ENCODE measurements at places on chromosomes 5 and 9.

DNA sequence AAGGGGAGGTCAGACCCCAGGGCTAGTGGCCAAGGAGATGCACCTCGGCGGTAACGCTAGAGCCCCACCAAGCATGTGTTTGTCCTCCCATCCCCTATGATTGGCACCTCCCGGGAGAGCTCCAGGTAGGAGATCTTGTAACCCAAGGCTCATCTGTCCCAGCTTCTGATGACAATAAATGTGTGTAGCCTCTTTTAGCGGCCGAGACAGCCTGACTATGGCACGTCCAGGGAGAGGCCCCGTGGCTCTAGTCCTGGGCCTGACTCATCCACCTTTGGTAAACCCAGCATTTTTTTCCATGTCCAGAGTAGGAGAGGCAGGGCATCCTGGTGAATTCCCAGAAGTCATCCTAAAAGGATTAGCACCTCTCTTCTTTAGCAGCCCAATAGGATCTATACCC, 39.2 kb downstream of the IRF1 start:
- DNase-seq, result no peak

DNA sequence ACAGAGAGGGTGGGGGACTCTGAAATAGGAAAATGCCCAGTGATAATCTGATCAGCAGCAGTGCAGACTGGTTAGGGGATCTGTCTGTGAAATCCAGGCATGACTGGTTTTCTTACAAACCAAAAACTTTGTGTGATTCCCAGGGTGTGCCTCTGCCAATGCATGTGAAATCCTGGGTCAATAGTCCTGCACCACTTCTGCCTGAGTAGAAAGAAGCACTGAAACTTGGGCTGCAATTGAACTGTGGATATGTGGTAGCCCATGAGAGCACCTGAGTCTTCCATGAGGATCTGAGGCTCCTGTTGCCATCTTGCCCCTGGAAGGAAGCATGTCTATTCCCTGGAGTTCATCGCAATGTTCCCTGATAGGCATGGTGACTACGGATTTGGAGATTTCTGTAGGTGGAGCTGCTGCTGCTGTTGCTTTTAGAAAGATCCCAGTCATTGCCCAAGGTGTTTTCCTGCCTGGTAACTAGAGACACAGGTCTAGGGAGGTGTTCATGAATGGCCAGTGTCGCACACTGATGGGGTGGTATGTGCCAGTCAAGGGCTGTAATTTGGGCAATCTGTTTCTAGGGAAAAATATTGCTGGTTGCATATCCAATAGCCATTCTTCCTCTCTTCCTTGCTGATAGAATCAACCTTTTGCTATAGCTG, 146.7 kb downstream of the CARTPT start:
- DNase-seq, result no peak

- DNase-seq, result no peak
Observed at GRCh38 chr5:74262544-74263207, 377.9 kb downstream of the ENC1 start.

- no peak for DNase-seq
Observed at GRCh38 chr5:56910210-56910965, 992 bp downstream of the SETD9 start.

DNA sequence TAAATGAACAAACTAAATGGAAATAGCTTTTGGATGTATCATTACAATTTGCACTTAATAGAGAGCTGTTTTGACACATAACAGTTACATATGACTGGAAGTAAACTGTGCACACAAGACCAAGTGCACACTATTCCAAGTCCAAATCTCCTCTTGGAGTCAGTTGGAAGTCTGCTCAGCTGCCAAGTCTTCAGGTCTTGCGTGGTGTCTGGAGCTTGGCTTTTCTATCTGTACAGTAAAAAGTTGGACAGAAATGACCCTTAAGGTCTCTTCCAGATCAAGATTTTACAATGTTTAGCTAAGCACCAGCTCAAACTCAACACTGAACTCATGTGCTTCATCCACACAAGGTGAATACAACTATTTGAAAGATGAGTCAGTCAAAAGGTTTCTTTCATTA, 456.9 kb downstream of the RASEF start:
- DNase-seq, result no peak

DNA sequence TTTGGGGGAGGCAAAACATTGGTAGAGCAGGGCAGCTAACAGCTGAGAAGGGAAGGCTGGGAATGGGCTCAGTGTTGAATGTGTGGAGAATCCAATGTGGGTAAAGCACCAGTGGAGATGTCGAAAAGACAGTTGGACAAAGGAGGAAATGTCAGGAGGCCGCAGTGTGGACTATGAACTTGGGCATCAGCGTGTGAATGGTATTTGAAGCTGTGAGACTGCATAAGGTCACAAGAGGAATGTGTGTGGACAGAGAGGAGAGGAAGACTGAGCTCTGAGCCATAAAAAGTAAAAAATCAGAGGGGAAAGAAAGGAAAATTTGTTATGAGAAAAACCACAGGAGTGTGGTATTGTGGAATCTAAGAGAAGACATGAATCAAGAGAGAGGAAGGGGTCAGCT, 99.4 kb upstream of the ADAMTS16 start:
- DNase-seq, result no peak

GRCh38 chr5:8633696-8634095, 764.7 kb downstream of the MTRR start:
- no peak for DNase-seq

DNA sequence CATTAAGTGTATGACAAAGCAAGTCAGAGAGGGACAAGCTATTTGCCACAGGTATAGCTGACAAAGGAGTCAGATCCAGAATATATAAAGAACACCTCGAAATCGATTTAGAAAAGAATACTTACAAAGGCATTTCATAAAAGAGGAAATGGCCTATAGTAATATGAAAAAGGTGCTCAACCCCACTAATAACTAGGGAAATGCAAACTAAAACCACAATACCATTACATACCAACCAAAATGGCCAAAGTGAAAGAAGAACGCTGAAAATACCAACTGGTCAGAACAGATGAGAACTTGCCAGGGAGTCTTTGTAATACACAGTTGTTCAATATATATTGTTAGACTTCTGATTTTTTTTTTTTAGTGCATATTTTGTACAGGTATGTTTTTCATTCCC, 152.9 kb downstream of the CDC42SE2 start:
- no peak for DNase-seq

- DNase-seq, result no peak
Observed at GRCh38 chr5:100616291-100616690, 81.1 kb downstream of the FAM174A start.

- no peak for DNase-seq
Observed at GRCh38 chr9:38683336-38683735, 36.6 kb downstream of the FAM240B start.

GRCh38 chr5:42507451-42508097, 84.3 kb downstream of the GHR start:
- DNase-seq, result no peak

- no peak for DNase-seq
Observed at GRCh38 chr5:88952996-88953643, 70.1 kb upstream of the MEF2C start.

GRCh38 chr9:113630386-113631136, 167.0 kb downstream of the RGS3 start:
- no peak for DNase-seq

DNA sequence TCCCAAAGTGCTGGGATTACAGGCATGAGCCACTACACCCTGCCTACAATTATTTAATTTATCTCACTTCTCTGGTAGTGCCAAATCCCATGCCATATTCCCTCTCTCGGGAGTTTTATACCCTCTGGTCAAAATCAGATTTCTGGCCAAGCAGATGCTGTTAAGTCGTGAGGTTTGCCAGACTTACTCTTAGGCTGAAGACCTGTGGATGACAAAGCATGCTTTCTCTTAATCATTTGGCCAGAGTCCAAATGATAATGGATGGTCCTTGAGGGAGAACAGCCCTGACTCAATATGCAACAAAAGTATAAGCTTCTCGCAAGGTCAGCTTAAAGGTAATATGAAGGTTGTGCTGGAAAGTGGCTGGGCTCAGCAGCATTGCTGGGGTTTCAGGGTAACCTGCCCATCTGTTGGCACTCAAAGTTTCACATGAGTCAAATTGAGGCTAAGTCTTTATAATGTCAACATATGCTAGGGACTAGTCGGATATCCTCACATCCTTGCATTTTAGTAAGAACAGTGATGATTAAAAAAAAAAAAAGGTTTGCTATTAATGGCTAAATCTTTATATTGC, 280.1 kb downstream of the KIF4B start:
- DNase-seq, result no peak

- no peak for DNase-seq
Observed at GRCh38 chr9:121393318-121393717, 23.3 kb upstream of the STOM start.

DNA sequence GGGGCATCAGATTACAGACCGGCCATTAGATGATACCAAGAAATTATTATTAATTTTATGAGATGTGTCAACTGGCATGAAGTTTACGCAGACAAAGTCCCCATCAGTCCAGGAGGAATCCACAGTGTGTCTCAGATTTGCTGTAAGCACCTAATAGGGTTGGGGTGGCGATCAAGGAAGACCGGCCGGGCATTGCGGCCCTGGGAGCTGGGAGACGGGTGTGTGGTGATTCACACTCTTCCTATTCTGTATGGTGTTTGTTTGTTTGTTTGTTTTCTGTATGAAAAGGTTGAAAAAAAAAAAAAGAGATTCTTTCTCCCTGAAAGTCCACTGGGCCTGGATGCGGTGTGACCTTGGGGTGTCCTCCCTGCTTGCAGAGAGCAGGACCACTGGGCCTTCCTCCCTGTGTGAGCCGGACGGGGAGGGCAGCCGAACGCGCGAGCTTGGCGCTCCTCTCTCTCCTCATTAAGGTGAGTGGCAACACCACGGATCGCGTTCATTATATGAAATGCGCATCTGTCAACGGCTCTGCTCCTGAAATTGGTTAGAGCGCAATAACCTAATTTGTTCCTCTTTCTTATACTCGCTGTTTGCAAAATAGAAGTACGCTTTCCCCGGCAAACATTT, 15.1 kb downstream of the RASGEF1C start:
- DNase-seq, result no peak

GRCh38 chr9:137073992-137074399, 3.3 kb upstream of the UAP1L1 start:
- no peak for DNase-seq

DNA sequence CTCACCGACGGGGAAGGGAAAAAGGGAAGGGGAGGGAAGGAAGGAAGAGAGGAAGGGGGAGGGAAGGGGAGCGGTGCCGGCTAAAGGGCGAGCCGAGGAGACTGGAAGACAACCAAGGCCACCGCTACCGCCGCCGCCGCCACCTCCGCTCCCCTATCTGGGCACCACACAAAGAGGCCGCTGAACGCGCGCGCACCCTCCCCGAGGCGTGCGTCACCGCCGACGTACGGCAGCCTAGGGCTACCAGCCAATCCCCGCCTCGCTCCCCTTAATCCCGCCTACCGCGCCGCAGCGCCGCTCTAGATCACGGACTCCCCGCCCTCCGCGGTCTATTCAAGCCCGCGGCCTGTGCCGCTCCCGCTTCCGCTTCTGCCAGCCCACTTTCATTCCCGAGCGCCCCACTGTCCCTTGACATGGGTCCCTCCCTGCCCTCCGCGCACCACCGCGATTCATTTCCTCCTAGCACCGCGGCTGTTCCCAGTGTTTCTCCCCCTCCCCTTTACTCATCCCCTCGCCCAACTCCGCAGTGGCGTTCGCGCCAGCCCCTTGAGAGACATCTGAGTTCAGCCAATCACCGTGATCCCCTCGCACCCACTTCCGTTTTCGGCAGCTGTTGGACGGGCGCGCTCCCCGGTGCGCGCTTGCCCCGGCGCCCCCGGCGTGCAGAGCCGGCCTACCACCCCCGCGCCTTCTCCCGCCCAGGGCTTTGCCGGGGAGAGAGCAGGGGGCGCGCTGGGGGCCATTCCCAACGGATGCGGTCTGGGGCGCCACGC, at the start of gene HNRNPA0:
HNRNPA0 (minus strand) TSS at position 176 of the 773 bp plus-strand sequence. CDS start 297 bp downstream, outside the sequence.
- DNase-seq, result peak; percentile 89

DNA sequence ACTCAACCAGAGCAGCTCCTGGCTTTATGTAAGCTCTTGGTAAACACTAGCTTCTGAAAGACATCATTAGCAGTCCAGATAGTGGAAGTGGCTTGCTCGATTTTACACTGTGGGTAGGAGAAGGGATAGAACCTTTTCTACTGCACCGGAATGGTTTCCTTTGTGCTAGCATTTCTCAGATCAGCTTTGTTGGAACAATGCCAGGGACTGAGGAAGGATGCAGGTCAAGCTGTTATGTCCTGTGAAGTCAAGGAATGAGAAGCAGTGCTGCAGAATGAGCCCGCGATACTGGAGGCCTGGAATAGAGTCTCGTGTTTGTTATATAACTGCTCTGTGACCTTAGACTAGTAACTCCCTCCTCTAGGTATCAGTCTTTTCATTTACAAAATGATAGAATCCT, 233.6 kb downstream of the GABRB2 start:
- no peak for DNase-seq

GRCh38 chr5:54986269-54986654, 869 bp upstream of the ESM1 start:
- no peak for DNase-seq

- no peak for DNase-seq
Observed at GRCh38 chr9:82996941-82997340, 66.0 kb downstream of the RASEF start.

- peak; percentile 6 for DNase-seq
Observed at GRCh38 chr5:180160789-180161188, 48.2 kb downstream of the RASGEF1C start.

- DNase-seq, result no peak
Observed at GRCh38 chr5:9168791-9169556, 376.9 kb downstream of the SEMA5A start.

GRCh38 chr9:13809401-13809800, 504.5 kb downstream of the NFIB start:
- DNase-seq, result no peak

DNA sequence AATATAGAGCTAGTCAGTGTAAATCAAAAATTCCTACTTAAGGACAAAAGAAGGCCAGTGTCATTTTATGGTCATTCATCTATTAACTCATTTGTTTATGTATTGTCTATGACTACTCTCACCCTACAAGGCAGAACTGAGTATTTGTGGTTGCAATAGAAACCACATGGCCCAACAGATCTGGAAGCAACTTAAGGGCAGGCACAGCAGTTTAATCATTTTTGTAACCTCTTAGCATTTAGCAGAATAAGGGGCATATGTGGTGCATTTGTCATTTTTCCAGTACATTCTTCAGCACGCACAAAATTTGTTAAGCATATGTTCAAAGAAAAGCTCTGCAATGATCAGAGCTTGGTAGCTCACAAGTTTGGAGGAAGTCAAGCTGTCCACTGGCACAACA, 1.1 kb downstream of the FKBP15 start:
- no peak for DNase-seq

Data from NCI-H1694 treated with DMSO at 0.1 percent for 48 hours (cell line).